ENCODE measurements at places on chromosomes 4 and X.
A peak's percentile ranks its signal among the peaks of the same experiment; 100 is the strongest.

DNA sequence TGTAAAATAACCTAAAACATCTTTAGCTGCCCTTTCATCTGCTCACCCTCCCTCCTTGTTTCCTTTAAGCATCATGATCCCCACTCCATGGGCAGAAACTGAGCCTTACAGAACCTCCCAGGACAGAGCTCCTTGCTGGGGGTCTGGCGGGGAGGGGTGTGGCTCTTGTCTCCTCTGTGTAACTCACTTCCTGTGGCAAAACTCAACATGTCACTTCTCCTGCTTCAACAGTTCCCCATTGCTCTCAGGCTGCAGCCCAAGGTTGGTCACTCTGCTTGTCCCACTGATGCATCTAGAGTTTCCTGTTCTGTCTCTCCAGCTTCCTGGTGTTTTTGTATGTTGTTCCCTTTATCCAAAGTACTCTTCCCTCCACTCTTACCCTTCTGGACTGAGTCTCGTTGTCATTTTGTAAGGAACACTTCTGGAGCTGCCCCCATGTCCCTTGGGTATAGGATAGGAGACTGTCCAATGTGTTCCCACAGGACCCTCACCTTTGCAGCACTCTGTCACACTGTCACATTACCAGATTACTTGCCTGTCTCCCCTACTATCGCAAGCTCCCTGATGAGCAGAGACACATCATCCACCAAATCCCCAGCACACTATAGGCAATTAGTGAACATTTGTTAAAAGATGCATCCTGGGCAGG lies 19.6 kb downstream of the TMEM31 start:
- DNase-seq: no peak

DNA sequence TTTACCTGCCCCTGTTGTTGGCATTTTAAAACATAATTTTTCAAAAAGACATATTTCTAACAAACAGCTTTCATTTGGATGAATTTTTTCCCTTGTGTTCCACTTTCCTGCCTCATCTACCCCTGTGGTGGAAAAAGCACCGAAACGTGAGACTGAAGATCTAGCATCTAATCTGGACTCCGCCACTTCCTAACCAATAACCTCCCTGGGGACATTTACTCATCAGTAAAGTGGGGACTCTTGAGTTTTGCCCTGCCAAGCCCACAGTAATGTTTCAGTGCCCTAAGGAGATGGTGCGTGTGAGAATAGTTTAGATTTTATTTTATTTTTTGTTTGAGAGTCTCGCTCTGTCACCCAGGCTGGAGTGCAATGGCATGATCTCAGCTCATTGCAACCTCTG lies 56.7 kb downstream of the ADGRG2 start:
- DNase-seq: no peak

- no peak for DNase-seq
Measured at GRCh38 chrX:41684138-41684537, 4.6 kb upstream of the GPR34 start.

DNA sequence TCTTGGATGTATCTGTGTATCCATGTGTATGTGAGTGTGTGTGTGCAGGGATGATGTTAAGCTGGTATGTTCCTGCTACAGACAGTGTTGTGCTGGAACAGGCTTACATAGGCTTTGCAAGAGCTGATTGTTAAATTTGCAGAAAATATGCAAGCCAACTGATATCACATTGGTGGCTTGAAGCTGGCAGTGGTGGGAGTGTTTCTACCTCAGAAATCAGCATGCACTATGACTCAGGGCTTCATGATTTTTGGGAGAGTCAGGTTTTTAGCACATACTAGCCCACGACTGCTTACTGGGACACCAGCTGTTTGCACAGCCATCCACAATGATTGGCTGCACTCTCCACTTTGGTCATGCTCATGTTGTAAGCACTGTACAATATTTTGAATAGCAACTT lies 261.8 kb downstream of the DHX15 start:
- no peak for DNase-seq

DNA sequence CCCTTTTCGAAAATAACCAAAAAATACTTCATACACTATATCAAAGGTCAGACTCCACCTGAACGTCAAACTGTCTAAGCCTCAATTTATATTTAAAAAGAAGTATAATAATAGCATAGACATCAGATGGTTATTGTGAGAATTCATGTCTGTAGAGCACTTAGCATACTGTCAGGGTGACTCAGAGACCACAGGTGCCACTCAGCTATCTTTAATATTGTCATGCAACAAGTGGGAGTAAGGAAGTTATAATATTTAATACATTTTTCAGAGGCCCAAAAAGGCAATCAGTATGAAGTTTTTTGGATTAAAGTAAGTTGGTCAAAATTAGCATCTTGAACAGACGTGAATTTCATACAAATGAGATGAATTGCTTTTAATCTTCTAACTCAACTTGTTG lies 93.3 kb downstream of the PHOX2B start:
- no peak for DNase-seq

DNA sequence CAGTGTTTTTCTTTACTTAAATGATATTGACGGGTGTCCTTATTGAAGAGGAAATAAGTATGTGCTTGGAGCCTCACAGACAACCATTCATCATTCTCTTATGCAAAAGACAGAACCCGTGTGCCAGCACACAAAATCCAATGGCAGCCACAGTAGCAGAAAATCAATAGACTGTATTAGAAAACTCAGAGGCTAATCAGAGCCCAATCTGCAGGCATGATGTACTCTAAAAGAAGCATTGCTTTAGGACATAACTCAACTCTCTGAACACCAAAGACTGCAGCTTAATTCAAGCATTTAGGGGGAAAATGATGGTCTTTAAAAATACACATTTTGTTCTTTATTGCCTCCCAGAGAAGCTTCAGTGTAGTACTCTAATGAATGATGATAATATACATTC lies 476.9 kb downstream of the PDHA2 start:
- DNase-seq: no peak

DNA sequence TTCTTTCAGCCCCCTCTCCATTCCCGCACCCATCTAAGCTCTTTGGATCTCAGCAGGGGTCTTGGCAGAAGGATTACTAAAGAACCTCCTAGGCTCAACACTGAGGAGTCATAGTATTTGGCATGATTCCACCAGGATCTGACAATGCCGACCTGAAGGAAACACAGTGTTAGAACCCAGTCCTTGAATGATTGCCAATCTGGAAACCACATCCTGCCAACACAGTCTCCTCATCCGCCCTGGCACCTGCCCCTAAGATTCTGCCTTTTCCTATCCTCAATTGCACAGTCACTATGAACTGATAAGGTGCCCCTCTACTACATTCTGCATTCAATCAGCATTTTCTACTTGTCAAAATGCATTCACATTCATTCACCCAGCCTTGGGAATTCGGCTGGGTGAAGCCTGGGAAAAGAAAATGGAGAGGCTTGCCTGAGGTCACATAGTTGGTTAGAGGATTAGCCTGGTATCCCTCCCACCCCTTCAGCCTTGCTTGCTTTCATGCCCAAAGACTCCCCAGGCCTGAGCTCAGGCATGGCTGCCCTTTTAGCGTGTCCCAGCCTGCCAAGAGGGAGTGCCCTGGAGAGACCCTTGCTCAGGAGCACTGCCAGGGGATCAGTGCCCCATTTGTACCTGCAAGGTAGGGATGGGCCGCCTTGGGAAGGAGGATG lies 2.2 kb upstream of the CLDN2 start:
- DNase-seq: peak; percentile 53

DNA sequence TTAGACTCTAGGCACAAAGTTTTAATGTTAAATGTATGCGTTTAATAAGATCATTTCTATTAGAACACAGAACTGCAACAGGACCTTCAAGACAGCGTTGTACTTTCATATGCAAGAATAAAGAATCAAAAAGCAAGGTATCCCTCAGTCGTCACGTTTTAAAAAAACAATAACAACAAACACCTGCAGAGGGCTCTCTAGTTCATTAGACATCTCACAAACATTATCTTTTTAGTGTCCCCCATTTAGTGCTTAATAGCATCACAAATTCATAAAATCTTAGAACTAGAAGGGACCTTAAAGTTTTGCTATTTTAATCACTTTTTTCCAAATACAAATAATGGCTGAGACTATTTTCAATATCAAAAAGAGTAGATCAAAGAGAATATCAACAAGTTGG lies 236.6 kb downstream of the DCHS2 start:
- DNase-seq: no peak

Data from RWPE1 (cell line).